GM23338 (cell line): ENCODE measurements at places on chromosomes 3 and 15.

DNA sequence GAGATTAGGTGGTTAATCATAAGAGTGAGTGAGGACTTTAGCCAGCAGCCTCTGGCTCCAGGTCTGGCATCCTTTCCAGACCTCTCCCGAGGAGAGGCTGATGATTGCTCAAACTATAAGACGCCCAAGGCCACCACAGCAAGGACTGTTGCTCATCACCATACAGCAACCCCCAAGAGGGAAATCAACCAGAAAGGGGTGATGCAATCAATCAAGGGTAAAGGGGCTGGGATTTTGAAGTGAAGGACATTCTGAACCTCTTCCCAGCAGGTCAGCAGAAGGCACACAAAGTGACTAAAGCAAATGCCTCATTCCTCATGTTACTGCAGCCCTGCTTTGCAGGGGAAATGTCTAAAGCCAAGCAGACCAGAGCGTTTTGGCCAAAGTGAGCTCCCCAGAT is 247.3 kb upstream of the IGF1R start:
- no peak for DNase-seq

- peak; percentile 83 for DNase-seq
These were observed 63.8 kb upstream of the ACP3 start for GRCh38 chr3:132253262-132253878.

DNA sequence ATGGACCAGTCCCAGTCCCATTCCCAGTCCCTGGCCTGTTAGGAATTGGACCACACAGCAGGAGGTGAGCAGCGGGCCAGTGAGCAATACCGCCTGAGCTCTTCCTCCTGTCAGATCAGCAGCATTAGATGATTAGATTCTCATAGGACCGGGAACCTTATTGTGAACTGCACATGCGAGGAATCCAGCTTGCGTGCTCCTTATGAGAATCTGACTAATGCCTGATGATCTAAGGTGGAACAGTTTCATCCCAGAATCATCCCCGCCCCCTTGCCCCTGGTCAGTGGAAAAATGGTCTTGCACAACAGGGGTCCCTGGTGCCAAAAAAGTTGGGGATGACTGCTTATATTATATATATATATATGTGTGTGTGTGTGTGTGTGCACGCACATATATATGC is 63.1 kb downstream of the IFT57 start:
- DNase-seq: no peak

DNA sequence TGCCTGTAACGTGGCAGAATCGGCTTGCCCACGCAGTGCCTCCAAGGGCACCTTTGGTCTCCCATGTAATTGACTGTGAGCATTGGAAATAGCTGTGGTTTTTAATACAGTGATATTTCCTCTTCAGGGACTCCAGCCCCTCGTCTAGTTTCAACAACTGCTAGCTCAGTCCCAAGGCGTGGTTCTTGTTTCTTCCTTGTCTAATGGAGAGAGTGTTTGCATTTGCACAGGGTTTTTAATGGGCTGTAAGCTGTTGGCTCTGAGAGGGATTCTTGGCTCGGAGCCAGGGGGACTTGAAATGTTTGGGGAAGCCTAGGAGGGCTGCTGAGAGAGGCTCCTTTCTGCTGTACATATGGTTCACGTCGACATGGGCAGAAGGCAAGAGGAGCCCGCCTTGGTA is 86.2 kb downstream of the THSD4 start:
- DNase-seq: no peak

DNA sequence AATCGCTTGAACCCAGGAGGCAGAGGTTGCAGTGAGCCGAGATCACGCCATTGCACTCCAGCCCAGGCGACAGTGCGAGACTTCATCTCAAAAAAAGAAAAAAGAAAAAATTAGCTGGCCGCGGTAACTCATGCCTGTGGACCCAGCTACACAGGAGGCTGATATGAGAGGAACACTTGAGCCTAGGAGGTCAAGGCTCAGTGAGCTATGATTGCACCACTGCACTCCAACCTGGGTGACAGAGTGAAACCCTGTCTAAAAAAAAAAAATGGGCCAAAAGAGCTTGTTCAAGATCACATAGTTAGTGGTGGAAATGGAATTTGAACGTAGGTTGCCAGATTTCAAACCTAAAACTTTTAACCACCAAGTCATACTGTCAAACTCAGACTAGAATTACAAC is 46.2 kb upstream of the PPP4R2 start:
- no peak for DNase-seq

GRCh38 chr3:123347205-123347604 is 101.7 kb downstream of the ADCY5 start:
- no peak for DNase-seq

DNA sequence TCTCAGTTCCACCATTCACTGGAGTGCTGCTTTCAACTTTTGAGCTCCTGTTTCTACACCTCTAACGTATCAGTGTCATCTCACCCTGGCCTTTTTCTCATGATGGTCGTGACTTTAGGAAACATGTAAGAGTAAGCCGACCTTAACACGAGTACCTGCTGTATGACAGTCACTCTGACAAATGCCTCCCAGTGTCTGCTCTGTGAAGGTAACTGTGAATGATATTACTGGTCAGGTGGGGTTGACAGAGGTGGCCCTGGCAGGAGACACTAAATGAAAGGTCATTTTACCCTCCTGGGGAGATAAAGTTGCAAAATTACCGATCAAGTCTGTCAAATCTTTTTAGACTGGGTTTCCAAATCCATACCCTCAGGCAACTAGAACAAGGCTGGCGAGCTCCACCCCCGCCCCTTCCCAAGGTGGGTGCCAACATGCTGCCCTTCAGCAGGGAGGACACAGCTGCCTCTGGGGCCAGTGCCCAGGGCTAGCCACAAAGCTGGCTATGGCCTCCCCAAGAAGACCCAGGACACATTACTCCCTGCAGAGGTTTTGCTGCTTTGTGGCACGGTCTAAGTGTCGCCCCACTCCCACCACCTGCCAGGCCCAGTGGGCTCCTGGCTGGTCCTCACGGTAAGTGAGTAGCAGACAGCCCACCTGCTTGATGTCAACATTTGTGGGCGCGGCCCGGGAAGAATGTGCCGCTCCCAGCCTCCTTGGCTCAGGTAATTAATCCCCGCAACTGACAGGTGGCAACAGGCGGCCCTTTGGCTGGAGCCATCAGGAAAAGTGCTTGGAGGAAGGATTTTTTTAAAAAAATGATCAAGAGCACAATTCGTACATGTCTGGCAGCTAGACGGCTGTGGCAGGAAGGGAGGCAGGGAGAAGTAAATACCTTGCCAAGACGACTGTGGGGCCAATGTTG is 211.8 kb downstream of the TP63 start:
- no peak for DNase-seq

- DNase-seq: no peak
These were observed 394.2 kb downstream of the LSAMP start for GRCh38 chr3:116051040-116051439.

DNA sequence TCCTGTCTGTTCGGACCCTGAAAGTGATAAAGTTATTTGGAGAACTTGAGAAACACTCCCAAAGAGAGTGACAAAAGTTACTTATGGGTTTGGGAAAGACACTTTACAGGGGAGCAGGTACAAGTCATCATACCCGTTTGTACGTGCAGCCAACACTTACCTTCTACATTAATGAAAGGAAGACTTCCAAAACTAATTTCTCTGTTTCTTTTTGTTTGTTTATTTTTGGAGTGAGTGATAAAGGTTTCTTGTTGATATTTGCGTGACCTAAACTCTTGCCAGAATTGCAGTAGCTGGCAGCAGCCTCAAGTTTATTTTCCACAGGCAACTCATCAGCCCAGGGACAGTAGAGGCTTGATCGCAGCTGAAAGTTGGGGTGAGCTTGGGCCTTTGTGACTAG is 8.4 kb downstream of the ABHD2 start:
- no peak for DNase-seq

- no peak for DNase-seq
These were observed 284.1 kb downstream of the OCA2 start for GRCh38 chr15:27815035-27815434.

DNA sequence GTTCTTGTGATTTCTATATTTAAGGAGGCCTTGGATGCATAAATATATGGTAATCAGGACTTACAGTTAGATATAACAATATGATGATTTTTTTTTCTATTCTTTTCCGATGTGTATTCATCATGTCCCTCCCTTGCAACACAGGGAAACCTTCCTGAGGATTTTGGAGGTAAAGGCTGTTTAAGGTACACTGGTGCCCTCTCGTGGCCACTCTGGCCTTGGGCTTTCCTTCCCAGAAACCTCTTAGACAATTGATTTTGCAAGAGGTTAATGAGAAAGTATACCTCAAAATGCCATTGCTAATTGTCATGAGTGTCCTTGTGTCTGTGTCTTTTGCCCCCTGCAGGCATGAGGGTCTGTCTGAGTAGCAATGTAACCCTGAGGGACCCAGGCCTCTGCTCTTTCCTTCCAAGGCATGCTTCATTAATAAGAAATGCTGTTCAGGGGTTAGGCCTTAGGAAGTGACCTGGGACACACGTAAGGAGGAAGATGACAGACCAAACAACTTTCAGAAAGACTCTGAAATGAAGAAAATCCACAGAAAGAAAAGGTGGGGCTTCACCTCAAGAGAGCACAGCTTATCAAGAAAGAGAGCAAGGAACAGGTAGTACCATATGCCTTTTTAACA is 70.3 kb upstream of the PPP2R3A start:
- peak; percentile 90 for DNase-seq

DNA sequence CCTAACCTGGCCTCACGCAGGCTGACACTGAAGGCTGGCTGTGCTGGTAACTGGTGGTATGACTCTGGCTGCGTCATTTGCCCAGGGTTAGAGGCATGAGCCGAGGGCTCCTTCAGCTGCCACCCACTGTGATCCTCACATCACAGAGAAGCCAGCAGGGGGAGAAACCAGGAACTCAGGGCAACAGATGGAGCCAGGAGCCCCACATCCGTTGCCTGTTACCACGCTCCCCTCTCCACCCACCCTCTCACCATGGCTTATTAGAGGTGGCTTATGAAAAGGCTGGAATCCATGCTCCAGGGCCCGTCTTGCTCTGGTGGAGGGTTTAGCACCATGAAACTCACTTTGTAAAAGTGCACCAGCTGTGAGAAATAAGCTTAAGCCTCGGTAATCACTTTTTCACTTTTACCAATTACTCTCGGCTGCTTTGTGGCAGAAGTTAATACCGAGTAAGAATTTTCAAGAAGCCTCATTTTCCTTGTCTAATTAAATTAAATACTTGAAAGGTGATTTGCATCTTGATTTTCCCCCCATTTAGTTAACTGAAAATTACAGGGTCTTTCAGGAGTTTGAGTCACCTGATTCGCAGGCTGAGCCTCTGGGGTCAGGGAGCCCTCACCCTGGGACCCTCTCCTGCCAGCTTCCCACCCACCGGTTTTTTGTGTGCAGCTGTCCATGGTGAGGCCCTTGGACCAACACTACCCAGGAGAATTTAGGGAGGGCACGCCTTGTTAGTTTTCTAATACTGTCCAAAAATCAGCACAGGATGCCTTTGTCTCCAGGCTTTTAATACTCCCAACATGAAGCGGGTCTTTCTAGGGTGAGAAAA is 60.9 kb downstream of the ASB7 start:
- peak; percentile 78 for DNase-seq

DNA sequence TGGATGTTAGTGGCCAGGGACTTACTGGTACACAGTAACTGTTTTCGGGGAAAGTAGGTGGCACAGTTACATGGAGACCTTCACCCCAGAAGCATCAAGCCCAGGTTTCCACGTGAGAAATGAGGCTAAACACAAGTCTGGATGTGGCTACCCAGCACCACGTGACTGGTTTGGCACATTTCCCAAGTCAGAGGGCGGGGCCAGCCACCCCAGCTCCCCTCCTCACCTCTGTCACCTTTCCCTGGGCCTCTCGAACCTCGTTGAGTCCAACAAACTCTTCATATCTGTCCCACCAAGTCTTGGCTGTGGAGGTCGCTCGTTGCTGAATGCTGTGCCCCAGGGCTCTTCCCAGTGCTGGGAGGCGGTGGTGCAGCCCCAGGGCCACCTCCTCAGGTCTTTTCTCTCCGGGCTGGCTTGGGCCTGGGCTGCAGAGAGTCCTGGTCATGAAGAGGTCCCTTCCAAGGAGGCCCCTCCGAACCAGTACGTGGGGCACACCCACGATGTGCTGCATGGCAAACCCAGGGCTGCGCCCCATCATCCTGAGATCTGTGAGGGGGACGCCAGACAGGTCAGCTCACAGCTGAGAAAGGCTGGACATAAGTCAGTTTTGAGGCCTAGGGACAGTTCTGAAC is 4.8 kb upstream of the PLXNB1 start:
- DNase-seq: no peak

DNA sequence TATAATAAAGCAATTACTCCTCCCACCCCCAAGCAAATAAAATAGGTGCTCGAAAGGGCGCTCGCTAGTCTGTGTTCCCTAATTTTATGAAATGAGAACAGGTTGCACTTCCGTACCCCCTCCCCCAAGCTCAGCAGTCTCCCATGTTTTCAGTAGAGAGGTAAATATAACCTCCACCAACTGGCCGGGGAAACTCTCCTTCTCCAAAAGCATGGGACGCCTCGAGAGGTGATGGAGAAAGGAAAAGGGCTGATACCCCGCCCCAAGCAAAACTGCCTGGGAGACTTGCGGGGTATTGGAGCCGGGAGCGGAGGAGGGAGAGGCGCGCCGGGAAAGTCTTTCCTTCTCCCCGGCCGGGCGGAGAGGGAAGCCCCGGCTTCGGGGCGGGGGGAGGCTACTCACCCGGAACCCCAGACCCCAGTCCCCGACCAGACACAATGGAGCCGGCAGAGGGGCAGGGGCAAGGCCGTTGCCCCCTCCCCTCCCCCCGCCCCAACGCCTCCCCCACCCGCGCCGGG is 605 bp downstream of the DCUN1D1 start:
- peak; percentile 68 for DNase-seq

DNA sequence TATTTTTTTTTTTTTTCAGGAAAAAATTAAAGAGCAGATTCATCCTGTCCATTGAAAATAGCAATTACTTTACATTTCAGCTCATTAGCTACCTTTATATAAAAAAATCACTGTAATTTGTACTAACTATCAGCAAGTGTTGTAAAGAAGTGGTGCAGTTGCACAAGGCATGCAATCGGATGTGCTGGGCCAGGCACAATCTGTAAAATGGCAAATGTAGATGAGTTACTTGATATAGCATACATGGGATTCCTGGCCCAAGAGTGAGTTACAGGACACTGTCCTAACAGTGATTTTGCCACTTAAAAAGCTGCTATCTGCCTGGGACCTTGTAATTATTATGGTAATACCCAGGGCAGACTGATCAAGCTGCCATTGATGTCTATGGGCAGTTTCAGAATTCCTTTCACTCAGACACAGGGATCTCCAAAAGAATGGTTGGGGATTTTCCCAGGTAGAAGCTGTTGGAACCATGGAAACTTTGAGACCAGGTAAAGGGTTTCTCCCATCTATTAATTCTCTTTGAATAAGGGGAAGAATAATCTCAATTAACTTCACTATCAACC is 182.2 kb upstream of the ICE2 start:
- DNase-seq: peak; percentile 59

GRCh38 chr3:52172262-52172757 is 18.1 kb upstream of the POC1A start:
- DNase-seq: no peak
